ENCODE measurements at places on chromosomes 2 and 18.
A peak's percentile ranks its signal among the peaks of the same experiment; 100 is the strongest.

DNA sequence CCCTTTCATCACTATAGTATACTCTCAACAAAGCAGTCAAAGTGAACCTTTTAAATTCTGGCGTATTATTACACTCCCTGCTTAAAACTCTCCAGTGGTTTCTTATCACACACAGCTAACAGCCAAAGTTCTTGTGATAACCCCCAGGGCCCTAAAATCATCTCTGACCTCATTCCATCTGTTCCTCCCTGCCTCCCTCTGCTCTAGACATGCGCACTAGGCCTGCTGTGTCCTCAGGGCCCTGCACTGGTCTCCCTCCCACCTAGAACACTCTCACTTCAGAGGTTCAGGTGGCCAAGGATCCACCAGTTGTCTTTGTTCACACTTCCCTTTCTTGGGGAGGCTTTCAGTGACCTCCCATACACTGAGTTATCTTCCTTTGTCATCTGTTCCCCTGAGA lies 603.4 kb downstream of the DSC3 start:
- no peak for DNase-seq

GRCh38 chr2:199606193-199606780 lies 148.5 kb upstream of the SATB2 start:
- DNase-seq = no peak

GRCh38 chr2:201419986-201420385 lies 31.3 kb downstream of the TRAK2 start:
- no peak for DNase-seq

GRCh38 chr2:173199294-173199693 lies 123.6 kb downstream of the MAP3K20 start:
- DNase-seq = peak; percentile 33

GRCh38 chr2:64015898-64016297 lies 3.3 kb downstream of the VPS54 start:
- DNase-seq = no peak

DNA sequence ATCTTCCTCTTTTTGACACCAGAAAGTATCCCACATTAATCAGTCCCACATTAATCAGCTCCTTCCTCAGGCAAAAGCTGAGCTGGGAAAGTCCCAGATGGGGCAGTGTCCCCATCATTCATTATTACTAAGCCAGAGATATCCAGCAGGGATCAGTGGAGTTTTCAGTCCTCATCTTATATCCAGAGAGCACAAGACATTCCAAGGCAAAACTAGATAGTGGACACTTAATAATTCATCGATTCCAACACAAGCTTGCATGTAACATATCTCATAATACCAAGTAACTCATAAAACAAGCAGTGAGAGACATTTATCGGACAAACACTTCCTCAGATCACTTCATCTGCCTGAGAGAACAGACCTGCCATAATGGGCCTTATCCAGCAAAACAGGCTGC lies 53.1 kb downstream of the MCFD2 start:
- DNase-seq = peak; percentile 24

DNA sequence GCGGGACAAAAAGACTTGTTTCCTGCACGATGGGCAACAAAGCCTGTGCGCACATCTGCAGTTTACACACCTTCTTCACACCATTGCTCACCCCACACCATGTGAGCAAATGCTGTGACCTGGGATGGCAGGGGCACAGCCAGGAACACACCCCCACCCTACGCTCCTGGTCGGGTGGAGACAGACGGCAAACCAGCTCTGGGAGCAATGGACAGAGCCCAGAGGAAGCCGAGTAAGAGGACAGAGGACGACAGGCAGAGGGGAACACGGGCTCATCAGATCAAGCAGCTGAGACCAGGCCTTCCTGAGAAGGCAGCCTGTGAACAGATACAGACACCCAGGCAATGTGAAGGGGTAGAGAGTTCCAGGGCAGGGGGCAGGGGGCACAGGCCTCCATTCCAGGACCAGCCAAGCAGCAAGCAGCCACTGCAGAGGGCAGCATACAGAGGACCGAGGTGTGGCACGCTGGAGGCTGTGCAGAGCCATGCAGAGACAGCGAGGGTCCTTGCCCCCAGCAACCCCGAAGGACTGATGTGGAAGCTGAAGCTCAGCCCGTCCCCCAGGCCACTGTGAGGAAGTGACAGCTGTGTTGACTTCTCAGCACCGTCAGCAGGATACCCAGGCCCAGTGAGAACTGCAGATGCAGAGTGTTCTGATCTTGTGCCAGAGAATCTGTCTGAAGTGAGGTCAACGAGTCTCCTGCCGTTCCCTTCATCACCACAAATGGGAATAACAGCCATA lies 46.2 kb downstream of the PARD6G start:
- DNase-seq = no peak

DNA sequence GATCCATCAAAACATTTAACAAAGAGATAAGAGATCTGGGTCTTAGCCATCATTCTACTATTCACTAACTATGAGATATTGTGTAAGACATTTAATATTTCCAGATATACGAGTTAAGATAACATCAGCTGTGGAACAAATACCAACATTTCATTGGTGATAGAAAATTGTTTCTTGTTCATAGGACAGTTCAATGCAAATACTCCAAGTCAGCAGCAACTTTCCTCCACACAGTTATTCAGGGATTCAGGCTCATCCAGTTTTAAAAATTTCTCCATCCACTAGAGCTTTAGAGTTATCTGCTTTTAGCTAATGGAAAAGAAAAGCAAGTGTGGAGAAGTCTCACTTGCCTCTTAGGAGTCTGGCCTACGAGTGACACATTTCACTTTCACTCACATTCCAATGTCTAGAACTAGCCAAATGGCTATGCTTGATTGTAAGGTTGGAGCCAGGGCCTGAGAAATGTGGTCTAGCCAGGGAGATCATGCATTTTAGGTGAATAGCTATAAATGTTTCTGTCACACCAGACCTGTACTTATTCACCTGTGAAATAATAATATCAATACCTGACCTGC lies 119.3 kb upstream of the MAPRE2 start:
- no peak for DNase-seq

DNA sequence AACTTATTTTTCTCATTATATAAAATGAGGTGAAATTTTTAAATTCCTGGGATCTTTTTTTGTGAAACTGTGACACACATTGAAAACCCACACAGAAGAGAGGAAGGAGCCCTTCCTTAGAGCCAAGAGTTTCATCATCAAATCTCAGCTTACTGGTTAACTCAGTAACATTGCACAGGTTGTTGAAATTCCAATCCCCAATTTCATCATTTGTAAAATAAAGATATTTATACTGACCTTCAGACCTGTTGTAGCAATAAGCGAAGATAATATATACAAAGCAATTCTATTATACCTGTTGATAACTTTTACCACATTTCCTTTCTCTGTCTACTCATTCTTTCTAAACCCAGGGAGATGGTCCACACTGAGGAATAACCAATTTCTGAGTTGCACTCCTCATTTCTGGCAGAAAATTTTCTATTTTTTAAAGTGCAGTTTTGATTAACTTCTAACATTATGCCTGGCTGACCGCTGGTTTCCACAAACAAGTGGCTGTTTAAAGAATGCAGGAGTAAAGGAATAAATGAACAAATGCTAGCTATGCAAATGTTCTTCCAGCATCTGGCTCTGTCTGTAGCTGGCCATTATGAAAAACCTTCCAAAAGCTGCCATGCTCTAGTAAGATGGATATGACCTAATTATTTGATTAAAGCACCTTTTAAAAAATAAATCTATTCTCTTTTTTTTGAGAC lies 105.7 kb upstream of the LINC00305 start:
- no peak for DNase-seq

GRCh38 chr2:119389615-119390306 lies 23.0 kb downstream of the DBI start:
- DNase-seq = peak; percentile 65

GRCh38 chr18:33700513-33700976 lies 122.5 kb downstream of the ASXL3 start:
- DNase-seq = no peak

GRCh38 chr2:10267036-10267435 lies 35.7 kb upstream of the HPCAL1 start:
- no peak for DNase-seq

DNA sequence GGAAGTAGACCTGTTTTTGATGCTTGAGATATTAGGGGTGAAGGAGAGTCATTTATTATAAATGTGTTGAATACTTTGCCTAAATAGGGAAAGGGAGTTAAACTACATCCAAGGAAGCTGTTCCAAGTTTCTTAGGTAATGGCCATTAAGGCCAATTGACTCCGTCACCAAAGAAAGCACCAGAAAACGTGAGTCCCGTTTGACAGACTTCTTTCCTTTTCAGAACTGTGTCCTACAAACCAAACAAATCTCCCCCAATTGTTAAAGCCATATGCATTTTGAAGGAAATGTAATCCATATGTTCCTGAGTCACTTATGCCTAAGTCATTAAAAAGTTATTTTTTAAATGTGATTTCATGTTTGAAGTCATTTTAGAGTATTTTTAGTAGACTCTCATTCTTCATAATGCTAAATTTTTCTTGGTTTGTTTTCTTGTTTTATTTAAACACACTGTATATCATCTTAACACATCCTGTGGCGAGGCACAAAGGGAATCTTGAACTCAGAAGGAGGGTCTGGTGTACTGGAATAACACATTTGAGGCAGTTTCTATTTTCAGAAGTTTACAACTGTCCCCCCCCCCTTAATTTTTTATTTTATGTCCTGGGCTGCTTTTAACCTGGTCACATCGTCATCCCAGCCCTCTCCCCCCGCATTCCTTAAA lies 133.7 kb downstream of the RHBDD1 start:
- DNase-seq = peak; percentile 6

GRCh38 chr2:196961889-196962288 lies 35.4 kb upstream of the PGAP1 start:
- no peak for DNase-seq

DNA sequence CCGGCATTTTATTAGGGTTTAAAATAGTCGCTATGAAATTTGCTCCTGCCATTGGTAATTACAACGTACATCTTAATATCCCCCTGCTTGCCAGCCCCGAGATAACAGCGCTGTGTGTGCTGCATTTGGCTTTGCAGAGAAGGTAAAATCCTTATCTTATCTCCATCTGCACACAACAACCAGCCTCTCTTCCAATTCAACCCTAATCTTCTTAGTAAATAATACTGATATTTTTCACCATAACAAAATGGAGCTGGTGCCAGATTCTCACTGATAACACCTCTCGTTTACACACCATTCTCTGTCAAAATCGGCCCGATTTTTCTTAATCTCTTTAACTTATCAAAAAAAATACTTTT lies 61.4 kb upstream of the SIX3 start:
- DNase-seq = no peak

GRCh38 chr2:121080013-121080772 lies 204.8 kb downstream of the TFCP2L1 start:
- DNase-seq = peak; percentile 59

DNA sequence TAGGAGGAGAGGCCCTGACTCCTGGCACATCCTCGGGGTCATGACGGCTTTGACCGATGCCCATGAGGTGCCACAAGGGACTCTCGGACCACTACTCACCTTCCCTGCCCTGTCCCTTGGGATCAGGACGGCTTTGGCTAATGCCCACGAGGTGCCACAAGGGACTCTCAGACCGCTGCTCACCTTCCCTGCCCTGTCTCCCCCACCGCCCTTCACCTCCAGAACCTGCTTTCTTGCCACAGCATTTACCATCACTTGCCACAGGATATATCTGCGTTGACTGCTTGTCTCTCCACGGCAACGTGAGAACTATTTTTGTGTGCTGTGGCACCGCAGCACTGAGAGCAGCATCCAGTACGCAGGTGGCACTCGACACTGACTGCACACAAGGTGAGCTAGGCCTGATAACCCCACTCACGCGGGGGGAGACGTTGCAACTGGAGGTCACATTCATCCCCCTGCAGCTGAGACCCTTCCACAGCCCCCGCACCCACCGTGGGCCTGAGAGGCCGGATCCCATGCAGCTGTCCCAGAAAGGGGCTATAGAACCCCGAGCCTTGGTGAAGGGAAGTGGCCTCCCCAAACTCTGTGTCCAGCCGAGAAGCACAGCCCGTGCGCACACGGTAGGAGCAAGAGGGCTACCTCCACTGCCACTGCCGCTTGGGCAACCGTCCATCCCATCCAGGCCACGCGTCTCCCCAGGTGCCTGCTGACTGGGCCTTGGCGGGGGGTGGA lies 47.5 kb downstream of the ANO7 start:
- DNase-seq = no peak

DNA sequence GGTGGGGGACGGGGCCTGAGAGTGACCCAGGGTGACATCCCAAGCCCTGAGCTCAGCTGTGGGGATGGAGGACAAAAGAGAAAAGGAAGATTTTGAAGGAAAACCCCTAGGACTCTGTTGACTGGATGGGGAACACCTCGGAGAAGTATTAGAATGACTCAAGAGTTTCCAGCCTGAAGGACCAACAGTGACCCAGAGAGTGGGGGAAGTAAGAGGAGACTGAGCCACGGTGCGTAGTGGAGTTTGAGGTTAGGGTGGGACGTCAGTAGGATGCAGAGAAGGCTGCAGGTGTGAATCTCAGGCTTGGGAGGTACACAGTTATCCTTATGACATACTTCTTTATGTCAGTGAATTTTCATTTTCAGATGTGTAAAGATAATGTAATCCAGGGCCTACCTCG lies 119.5 kb downstream of the NCK2 start:
- DNase-seq = no peak

DNA sequence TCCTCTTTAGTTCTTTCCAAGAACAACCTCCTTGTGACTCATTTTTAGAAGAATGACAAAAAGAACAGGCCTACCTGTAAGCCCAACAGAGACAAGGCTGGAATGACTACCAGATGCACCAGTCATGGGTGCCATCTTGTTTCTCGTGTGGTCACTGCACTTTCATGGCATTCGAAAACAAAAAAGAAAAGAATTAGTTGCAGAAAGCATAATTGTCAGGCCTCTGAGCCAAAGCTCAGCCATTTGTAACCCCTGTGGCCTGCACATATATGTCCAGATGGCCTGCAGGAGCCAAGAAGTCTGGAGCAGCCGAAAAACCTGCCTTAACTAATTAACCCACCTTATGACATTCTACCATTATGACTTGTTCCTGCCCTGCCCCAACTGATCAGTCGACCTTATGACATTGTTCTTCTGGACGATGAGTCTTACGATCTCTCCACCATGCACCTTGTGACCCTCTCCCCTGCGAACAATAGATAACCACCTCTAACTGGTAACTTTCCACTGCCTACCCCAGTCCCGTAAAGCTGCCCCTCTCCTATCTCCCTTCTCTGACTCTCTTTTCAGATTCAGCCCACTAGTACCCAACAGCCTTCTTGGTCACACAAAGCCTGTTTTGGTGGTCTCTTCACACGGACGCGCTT lies 13.9 kb upstream of the BUB1 start:
- no peak for DNase-seq

GRCh38 chr2:130850788-130851623 lies 14.3 kb downstream of the ARHGEF4 start:
- no peak for DNase-seq

DNA sequence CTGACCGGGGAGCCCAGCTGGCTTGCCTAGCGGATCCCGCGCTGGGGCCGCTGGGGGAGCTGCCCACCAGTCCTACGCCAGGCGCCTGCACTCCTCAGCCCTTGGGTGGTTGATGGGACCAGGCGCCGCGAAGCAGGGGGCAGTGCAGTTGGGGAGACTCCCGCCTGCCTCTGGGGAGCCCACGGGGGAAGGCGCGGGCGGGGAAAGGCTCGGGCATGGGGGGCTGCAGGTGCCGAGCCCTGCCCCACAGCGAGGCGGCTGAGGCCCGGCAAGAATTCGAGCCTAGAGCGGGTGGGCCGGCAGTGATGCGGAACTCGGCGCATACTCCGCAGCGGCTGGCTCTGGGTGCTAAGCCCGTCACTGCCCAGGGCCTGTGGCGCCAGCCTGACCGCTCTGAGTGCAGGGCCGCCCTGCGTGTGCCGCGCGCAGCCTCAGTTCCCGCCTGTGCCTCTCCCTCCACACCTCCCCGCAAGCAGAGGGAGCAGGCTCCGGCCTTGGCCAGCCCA lies 249.1 kb upstream of the TEKT4 start:
- no peak for DNase-seq
